Mesothelial cell of epicardium (in vitro differentiated cells): ENCODE measurements at places on chromosomes 5 and 9.

GRCh38 chr5:166784545-166785078, 1506.8 kb upstream of the WWC1 start:
- peaks cover 33% of the 10 kb centered on the region for H3K4me1 ChIP-seq
- no peak overlapping the region for H3K4me3 ChIP-seq
- no peaks in the 10 kb centered on the region for H3K36me3 ChIP-seq
- no peak for DNase-seq

GRCh38 chr5:116626945-116627679, 52.5 kb upstream of the SEMA6A start:
- no peak for DNase-seq
- no peaks in the 10 kb centered on the region for H3K27me3 ChIP-seq
- H3K4me1 ChIP-seq: peaks cover 14% of the 10 kb centered on the region
- H3K36me3 ChIP-seq: no peaks in the 10 kb centered on the region

DNA sequence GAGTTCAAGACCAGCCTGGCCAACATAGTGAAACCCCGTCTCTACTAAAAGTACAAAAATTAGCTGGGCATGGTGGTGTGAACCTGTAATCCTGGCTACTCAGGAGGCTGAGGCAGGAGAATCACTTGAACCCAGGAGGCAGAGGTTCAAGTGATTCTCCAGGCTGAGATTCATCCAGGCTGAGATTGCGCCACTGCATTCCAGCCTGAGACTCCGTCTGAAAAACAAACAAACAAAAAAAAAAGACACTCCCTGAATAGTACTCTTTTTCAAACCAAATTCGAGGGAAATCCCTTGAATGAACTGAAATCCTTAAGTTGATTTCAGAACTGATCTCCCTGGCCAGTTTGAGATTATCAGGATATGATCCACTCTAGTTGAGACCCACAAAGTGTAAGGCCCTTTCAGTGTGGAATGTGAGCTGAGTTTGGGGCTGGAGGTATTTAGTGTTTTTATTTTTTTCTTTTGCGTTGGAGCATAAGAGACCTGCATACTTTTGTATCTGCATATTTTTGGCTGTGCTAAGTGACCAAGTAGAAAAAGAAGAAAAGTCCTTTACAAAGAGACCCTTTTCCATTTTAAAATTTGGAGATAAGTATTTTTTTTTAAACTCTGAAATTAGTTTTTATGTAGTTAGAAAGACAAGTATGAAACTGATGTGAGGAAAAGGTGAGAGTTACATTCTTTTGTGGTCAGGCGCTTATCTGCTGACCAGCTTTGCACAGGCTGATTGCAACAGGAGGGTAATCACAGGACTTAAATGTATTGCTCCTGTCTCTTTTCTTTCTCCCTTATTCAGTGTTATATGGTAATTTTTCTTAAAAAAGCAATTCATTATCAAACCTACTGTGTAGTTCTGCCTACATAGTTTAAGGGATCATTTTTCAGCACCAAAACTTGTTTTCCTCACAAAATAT, 42.9 kb downstream of the TMEFF1 start:
- DNase-seq: no peak
- H3K4me1 ChIP-seq: peaks cover 16% of the 10 kb centered on the region
- H3K4me3 ChIP-seq: no peak overlapping the region
- H3K27me3 ChIP-seq: no peaks in the 10 kb centered on the region
- peak overlapping the region; percentile 91 for H3K27ac ChIP-seq

DNA sequence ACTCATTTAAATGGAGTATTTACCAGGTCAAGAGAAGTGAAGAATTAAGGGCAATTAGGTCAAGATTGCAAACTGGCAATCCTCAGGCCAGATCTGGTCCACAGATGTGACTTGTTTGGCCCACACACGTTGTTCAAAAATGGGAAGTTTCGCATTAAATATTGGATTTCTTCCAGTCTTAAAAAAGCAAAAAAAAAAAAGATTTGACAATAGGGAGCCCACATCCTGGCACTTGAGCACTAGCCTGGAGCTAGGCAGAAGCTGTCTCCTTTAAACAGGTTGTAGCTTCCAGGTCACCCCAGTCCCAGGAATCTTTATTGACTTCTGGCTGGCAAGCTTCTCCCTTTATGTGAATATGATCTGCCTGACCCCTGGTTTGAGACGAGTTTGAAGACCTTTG, 520.4 kb downstream of the RAB3C start:
- H3K4me1 ChIP-seq: peaks cover 33% of the 10 kb centered on the region
- H3K27ac ChIP-seq: peak overlapping the region; percentile 68
- H3K27me3 ChIP-seq: no peaks in the 10 kb centered on the region
- peaks cover 2% of the 10 kb centered on the region for H3K36me3 ChIP-seq
- H3K4me3 ChIP-seq: no peak overlapping the region

DNA sequence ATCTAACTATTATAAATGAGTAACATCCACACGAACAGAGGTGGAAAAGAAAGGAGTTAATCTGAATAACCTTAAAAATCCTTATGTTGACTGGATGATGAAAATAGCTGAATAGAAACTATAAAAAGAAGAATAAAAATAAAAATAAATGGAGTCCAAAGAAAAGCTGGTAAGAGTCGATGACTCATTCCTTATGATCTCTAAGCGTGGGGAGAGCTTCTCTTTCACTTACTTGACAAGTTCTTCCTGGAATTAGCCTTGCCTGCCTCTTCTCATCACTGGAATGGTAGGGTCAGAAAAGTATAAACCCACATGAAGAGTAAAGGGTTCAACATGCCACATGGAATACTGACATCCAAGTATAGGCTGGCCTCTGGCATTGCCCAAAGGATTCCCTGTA, 477.0 kb upstream of the RGMB start:
- H3K4me3 ChIP-seq: no peak overlapping the region
- H3K27ac ChIP-seq: no peak overlapping the region
- H3K27me3 ChIP-seq: no peaks in the 10 kb centered on the region
- H3K4me1 ChIP-seq: no peaks in the 10 kb centered on the region
- DNase-seq: no peak
- H3K36me3 ChIP-seq: no peaks in the 10 kb centered on the region

GRCh38 chr5:35374584-35374983, 144.3 kb upstream of the PRLR start:
- H3K4me1 ChIP-seq: peaks cover 8% of the 10 kb centered on the region
- no peaks in the 10 kb centered on the region for H3K27me3 ChIP-seq
- H3K27ac ChIP-seq: no peak overlapping the region

- no peak overlapping the region for H3K4me3 ChIP-seq
- no peak overlapping the region for H3K27ac ChIP-seq
- DNase-seq: no peak
- H3K4me1 ChIP-seq: no peaks in the 10 kb centered on the region
Measured at GRCh38 chr5:1983401-1983800, 100.7 kb upstream of the IRX4 start.

DNA sequence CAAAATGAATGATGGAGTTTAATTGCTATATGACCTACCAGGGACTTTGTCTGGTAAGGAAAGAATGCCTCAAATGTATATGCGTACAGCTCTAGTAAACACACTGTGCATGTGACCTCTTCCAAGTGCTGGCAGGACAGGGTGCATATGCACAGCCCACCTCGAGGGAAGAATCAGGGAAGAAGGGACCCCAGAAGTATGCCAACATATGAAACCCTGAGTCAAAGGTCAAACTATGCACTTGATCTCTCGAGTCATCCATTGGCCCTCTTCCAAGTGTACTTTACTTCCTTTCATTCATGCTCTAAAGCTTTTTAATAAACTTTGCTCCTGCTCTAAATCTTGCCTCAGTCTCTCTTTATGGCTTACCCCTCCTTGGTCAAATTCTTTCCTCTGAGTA, 804.6 kb upstream of the COX7C start:
- peaks cover 23% of the 10 kb centered on the region for H3K4me1 ChIP-seq
- H3K4me3 ChIP-seq: no peak overlapping the region
- H3K36me3 ChIP-seq: no peaks in the 10 kb centered on the region
- DNase-seq: no peak

GRCh38 chr5:159833846-159834245, 82.4 kb upstream of the ADRA1B start:
- no peaks in the 10 kb centered on the region for H3K36me3 ChIP-seq
- no peak for DNase-seq
- H3K27me3 ChIP-seq: peaks cover 4% of the 10 kb centered on the region
- no peak overlapping the region for H3K27ac ChIP-seq
- H3K4me3 ChIP-seq: no peak overlapping the region
- H3K4me1 ChIP-seq: no peaks in the 10 kb centered on the region
